Stimulated activated CD8-positive, alpha-beta memory T cell treated with anti-CD3 and anti-CD28 coated beads, Interleukin-4, amount 100 ng/mL, for 1 hour (primary cell): ENCODE measurements at places on chromosomes 11 and 22.

DNA sequence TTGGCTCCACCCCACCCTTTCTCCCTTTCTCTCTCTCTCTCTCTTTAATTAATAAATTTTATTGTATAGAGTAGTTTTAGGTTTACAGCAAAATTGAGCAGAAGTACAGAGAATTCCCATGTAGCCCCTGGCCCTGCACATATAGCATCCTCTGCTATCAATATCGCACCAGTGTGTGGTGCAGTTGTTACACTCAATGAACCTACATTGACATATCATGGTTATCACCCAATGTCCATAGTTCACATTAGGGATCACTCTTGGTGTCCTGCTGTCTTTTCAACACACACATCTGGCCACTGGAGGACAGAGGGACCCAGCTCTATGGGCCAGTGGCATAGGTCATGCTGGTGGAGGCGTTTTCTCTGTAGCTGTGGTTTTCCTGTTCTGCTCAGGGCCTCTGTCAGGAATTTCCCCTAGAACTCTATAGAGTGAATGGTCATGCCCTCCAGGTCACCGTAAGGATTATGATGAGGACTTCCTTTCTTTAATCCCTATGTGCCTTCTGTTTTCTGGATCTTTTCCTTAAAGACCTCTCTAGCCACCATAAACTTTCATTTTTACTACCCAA, 98.2 kb upstream of the NAV2 start:
- DNase-seq = no peak

DNA sequence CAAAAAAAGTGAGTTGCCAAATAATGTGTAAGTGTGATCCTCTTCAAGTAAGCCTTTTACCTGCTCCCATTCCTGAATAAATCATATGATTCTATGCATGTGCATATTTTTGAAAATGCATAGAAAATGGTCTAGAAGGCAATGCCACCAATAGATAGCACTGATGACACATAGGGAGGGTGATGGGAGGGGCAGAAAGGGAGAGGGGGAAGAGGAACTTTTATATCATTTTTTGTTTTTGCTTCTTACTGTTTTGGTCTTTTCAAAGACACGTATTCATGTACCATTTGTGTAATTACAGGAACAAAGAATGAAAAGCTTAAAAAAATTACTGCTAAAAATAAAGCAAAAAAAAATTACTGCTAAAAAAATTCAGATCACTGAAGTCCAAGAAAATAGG, 60.8 kb downstream of the C11orf58 start:
- DNase-seq = no peak

- DNase-seq = no peak
Observed at GRCh38 chr11:45710561-45710960, 45.1 kb upstream of the CHST1 start.

DNA sequence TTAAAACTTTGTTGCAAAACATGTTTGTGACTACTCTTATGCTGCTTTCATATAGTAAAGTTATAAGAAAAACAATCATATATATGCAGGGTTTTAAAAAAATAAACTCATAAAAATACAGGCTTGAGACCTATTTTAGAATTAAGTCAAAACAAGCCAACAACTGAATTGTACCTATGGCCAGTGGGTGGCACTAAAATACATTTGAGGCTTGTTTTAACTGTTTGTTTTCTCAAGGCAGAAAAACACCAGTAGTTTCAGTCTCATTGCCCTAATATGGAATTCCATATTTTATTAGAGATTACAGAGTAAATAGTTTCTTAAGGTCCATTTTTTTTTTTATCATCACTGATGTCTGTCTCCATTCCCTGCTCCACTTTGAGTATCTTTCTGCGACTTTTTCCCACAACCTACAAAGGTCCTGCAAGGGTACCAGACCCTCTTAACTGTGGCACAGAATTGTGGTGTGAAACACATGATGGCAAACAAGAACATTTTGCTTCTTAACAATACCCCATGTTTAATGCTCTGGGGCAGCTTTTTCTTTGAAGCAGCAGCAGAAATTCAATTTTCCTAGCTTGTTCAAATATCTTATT, 8.5 kb upstream of the CCDC89 start:
- DNase-seq = no peak

GRCh38 chr11:115452241-115452640, 52.0 kb downstream of the CADM1 start:
- no peak for DNase-seq

- DNase-seq = no peak
Observed at GRCh38 chr22:45246060-45246985, 5.6 kb upstream of the KIAA0930 start.

DNA sequence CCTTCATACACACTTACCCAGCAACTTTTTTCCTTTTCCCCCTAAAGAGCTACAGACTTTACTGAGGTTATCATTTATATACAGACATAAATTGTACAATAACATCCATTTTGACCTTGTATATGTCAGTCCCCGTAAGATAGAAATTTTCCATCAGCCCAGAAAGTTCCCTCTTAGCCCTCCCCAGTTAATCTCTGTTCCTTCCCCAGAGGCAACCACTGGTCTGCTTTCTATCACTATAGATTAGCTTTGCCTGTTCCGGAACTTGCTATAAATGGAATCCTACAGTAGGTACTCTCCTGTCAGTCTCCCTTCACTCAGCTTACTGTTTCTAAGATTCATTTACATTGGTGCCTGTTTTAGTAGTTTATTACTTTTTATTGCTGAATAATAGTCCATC, 54.9 kb downstream of the TSPAN18 start:
- DNase-seq = no peak

DNA sequence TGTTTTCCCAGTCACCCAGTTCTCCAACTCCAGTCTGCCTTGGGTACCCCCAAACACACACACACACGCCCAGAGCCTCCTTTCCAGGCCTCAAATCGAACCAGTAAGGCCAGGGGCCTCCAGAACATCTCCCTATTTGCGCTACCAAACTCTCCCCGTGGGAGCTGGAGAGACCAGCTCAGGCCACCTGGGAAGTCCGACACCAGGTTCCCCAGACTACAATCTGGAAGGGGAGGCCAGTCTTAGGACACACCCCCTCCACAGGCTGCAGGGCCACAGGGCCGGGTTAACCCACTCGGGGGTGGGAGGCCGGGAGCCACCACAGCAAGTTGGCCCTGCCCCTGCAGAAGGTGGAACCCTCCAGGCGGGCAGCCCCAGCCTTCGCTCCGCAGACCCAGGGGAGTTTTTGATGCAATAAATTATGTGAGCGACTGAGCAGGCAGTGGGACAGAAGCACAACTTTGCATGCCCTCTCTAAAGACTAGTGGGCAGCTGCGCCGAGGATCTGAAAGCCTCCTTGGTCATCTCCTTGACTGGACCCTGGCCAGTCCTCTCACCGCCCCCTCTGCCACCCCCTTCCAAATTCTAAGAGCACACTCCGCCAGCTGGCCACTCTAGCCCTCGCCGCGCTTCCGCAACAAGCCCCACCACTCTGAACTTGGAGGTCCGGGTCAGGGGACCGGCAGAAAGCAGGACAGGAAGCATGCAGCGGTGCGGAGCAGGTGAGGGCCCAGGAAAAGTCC, 2.8 kb downstream of the IGF2 start:
- DNase-seq = no peak

GRCh38 chr11:43381802-43382201, 23.1 kb downstream of the TTC17 start:
- DNase-seq = no peak

- no peak for DNase-seq
Observed at GRCh38 chr11:96257972-96258934, 84.7 kb downstream of the MAML2 start.

GRCh38 chr11:2885678-2886081, at the start of gene CDKN1C:
Gene CDKN1C, minus strand, starts transcription at chr11:2885775. Its CDS starts 319 bp downstream, at chr11:2885456.
- DNase-seq = peak; percentile 69

GRCh38 chr11:81960443-81960842, 773.2 kb downstream of the FAM181B start:
- no peak for DNase-seq

DNA sequence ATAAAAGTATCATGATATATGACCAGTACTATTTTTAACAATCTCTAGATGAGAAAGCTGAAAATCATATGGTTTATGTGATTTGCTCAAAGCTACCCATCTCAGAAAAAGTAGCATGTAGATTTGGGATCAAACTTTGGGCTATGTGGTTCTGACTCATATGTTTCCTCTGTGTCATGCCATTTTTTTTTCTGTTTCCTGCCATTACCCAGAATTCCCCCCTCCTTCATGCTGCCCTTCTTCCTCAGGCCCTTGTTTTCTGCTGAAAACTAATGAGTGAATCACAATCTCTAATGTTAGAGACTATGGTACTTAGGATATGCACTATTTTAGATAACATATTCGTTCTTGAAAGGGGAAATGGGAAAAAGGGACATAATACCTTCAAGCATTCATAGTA, 80.7 kb downstream of the JRKL start:
- DNase-seq = no peak

DNA sequence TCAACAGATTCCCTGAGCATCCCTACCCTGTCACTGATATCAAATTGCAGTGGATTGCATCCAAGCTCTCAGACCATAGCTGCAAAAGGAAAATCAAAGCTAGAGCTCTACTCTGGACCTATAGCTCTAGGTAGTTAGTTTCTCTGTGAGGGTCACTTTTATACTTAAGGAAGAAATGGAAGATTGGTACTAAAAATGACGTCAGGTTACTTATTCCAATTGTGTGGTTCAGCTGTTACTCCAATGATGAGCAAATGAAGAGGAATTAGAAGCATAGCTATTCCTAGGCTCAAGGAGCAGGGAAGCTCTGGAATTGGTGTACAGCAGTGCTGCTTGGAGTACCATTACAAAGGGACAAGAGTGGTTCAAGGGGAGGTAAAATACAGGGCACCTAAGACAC, 36.4 kb upstream of the GLYATL1 start:
- DNase-seq = no peak

DNA sequence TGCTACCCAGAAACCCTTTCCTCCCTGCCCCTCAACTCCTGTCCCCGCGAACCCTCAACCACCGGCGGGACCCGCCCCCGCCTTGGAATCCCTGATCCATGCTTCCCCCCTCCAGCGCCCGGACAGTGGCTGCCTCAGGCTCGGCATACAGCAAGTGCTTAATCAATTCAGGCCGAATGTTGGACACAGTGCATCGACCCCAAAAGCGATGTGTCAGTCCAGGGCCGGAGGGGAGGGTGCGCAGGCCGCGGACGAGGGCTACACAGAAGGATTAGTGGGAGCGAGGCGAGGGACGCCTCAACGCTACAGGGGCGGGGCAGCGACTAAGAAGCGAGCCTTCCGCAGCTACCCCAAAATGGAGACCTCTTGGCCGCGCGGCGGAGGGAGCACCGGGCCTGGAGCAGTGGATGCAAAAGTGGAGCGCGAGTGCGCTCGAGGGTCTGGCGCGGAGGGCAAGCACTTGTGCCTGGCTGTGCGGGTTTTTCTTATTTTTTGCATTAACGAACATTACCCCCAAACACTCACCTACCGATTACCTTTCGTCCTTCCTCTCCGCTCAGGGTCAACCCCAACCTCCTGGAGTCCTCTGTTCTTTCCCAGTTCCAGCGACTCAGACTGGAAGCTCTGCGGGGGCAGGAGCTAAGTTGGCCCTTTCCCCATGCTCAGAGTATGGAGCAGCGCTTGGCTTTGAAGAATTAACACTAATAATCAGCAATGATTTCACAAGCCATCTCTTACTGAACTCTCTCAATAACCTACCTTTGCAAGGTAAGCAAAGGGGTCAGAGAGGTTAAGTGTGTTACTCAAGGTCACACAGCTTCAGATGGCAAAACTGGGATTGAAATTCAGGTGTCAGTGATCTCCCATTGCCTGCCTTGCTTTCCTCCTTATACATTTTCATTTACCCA, 30.0 kb upstream of the WNT11 start:
- DNase-seq = no peak

GRCh38 chr11:111938687-111939160, 1.6 kb downstream of the DIXDC1 start:
- DNase-seq = no peak

GRCh38 chr11:129237456-129237855, 45.3 kb upstream of the ARHGAP32 start:
- no peak for DNase-seq

- no peak for DNase-seq
Observed at GRCh38 chr11:35611741-35612140, 6.5 kb upstream of the FJX1 start.

GRCh38 chr11:108870373-108871020, 205.6 kb downstream of the DDX10 start:
- no peak for DNase-seq

- DNase-seq = no peak
Observed at GRCh38 chr11:112087212-112087611, 539 bp downstream of the SDHD start.

- DNase-seq = no peak
Observed at GRCh38 chr11:55658608-55659007, 3.4 kb upstream of the OR4C6 start.

DNA sequence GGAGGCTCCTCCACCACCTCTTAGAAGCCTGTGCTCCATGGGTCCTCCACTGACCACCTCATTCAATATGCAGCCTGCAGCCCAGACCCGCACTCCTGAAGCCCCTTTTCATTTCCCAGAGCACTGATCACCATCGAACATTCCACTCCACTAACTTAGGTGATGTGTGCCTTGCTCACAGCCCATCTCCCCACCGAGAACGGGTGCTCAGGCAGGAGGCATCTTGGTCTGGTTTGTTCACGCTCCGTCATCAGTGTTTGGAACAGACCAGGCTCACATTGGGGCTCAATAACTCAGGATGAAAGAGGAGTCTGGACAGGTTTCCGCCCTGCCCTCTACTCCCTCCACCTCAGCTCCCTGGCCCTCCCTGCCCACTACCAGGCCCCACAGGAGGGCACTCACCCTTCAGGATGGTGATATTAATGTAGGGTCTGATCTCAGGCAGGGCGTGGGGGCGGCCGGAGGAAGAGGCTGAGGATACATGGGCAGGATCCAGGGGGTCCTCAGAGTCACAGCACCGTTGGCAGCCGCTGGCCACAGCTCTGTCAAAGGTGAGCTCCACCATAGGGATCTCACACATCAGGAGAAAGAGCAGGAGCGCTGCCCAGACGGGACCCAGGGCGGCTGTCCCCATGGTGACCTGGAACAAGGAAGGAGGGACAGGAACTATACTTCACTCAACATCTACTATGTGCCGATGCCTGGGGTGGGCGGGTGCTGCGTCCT, 3.1 kb downstream of the C1QTNF6 start:
- DNase-seq = no peak

- no peak for DNase-seq
Observed at GRCh38 chr11:123543797-123544196, 110.6 kb downstream of the SCN3B start.

DNA sequence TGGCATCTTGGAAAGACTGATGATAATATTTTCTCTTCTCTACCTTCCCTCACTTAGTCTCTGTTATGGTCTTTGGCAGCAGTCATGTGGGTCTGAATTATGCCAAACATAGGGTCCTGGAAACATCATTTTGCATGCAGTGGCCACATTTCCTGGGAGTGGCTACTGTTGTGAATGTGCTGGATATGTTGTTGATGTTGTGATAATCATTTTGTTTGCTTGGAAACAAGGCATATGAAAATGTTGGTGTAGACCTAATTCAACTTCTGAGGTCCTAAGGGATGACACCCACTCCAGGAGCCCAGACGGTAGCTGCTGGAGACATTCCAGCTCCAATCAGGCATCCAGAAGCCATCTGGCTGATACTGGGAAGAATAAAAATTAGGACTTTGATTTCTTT, 109.7 kb downstream of the DCDC1 start:
- no peak for DNase-seq

- no peak for DNase-seq
Observed at GRCh38 chr11:65388731-65389130, 2.3 kb downstream of the FRMD8 start.
